Renal cortical epithelial cell (primary cell): ENCODE measurements at places on chromosomes 3 and 15. TPM values are rescaled to one million over a fixed set of nuclear protein-coding genes. Genes with fewer than 3 reads are reported as not detected.

The CHST14 gene
- 5.2 and 18.5 TPM in 2 replicates for total RNA-seq

- no peak for DNase-seq
Measured at GRCh38 chr3:54792584-54792983, 135.3 kb downstream of the LRTM1 start.

DNA sequence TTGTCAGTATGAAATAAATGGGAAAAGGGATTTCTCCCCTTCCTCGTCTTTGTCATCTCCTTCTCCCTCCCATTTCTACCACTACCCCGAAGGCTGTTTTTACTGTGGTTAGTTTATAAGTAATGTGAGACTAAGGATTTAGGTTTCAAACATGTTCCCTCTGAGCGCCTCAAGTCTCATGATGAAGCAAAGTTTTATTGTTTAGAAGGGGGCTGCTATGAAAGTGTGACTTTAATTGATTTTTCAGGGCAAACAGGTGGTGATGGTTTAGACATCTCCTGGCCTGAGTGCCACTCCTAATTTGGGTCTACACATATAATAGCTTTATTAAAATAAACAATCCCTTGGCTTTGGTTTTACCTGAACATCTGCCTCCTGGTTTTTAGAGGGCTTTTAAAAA is 185.5 kb downstream of the MCTP2 start:
- DNase-seq, result no peak

The COL6A6 gene
- total RNA-seq, result not detected in 2 replicates

The ATP2B2 gene
- total RNA-seq, result under 0.01 TPM in 1 of 2 replicates, not detected in the other

GRCh38 chr3:122962149-122962548 is 65.4 kb downstream of the SEMA5B start:
- DNase-seq, result no peak

DNA sequence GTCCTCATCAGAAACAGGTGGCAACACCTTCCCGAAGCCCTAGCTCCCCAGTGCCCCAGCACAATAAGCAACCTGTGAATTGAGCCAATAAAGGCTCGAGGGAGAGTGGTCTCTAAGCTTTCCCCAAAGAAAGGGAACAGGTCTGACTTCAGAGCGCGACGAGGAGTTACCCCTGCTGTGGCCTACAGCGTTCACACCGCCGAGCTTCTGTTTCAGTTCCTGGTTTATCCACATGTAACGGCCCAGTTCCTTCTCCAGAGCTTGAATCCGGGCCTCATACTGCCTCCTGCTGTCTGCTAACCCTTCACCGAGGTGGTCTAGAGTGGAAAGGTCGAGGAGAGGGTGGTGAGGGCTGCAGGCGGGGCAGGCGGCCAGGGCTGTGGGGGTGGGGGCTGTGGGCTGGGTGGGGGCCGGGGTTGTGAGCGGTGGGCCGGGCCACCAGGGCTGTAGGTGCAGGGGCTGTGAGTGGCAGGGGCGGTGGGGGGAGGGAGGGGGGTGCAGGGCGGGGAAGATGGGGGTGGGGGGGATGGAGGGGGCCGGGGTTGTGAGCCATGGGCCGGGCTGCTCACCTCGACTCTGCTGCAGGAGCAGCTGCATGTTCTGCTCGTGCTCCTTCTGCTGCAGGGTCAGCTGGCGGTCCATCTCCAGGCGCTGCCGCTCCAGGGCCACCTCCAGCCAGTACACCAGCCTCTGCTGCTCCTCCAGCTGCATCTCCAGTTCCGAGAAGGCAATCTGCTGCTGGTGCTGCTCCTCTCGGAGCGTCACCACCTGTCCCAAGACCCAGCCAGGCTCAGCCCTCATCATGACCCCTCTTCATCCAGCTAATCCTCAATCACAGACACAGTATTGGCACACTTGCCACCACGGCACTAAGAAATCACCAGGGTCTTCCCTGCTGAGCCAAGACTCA is 26.2 kb downstream of the KIF7 start:
- DNase-seq, result no peak
